ENCODE measurements at places on chromosomes 13 and 19.

GRCh38 chr19:57267291-57267690, 13.0 kb upstream of the ZNF460 start:
- no peak for DNase-seq

DNA sequence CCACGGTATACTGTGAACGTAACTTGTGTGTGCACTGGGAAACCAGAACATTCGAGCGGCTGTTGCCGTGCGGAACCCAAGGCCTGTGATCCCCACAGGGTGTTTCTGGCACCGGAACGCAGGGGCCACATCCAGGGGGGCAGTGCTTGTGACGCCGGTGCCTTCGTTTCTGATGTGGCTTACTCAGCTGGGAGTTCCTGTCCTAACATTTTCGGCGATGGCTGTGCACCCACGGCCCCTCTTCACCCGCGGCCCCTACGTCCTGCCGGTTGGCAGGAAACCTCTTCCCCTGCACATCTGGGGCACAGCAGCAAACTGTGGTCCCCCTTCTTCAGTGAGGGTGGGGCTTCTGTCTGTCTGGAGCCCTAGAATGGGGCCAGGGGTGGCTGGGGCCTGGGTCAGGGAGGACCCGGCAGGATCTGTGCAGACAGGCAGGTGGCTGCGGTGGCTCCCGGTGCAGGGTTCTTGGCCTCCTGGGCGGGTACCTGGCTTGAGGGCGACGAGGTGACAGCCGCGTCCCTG, 26.2 kb downstream of the CSNK1G2 start:
- DNase-seq = no peak

GRCh38 chr19:35845215-35846037, 6.9 kb downstream of the NPHS1 start:
- no peak for DNase-seq

- no peak for DNase-seq
Observed at GRCh38 chr19:3494559-3494958, 5.9 kb downstream of the DOHH start.

- no peak for DNase-seq
Observed at GRCh38 chr19:50326101-50326664, 3.0 kb downstream of the KCNC3 start.

DNA sequence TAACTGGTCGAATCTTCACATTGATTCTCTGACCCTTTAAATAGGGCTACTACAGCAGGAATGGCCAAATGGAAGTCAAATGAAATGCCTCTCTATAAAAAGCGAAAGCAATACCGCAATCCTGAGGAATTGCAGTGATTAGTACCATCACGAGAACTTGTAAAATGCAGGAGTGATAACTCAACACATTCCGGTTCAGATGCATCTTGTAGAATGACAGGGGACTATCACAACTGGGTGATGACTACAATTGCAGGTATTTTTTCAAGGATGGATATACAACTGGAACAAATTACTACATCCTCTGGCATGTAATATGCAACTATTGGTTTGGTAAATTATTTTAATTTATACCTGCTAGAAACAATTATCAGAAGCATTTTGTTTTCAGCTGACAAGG, 140.4 kb downstream of the PCDH20 start:
- DNase-seq = no peak

GRCh38 chr13:21445759-21446158, 13.3 kb downstream of the ZDHHC20 start:
- no peak for DNase-seq

- DNase-seq = no peak
Observed at GRCh38 chr19:54312436-54313377, at the start of gene LILRA5. Gene LILRA5, minus strand, starts transcription at chr19:54313166. Its CDS starts 147 bp downstream, at chr19:54313019.

DNA sequence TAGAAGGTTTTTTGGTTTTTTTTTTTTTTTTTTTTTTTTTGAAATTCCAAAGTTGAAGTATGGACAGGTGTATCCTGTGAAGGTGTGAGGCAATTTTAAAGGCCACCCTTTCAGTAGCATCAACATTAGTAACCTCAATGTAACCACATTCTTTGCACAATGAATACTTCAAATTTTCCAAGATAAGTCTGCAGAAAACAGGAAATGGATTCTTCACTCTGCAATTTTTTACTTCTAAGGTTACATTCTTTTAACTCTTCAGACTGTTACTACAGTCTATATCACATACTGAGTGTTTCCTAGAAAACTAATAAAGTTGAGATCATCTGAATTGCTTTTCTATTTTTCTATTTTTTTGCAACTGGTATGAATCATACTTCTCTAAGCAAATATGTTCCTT, 569.0 kb upstream of the GPC6 start:
- no peak for DNase-seq

- DNase-seq = no peak
Observed at GRCh38 chr19:33811736-33812387, 15.2 kb downstream of the KCTD15 start.

GRCh38 chr19:7856679-7857663, 17.2 kb downstream of the PRR36 start:
- no peak for DNase-seq

GRCh38 chr19:14031719-14032480, at the start of gene IL27RA:
Gene IL27RA, plus strand, starts transcription at chr19:14031762. Its CDS starts 111 bp downstream, at chr19:14031873.
- peak; percentile 81 for DNase-seq

DNA sequence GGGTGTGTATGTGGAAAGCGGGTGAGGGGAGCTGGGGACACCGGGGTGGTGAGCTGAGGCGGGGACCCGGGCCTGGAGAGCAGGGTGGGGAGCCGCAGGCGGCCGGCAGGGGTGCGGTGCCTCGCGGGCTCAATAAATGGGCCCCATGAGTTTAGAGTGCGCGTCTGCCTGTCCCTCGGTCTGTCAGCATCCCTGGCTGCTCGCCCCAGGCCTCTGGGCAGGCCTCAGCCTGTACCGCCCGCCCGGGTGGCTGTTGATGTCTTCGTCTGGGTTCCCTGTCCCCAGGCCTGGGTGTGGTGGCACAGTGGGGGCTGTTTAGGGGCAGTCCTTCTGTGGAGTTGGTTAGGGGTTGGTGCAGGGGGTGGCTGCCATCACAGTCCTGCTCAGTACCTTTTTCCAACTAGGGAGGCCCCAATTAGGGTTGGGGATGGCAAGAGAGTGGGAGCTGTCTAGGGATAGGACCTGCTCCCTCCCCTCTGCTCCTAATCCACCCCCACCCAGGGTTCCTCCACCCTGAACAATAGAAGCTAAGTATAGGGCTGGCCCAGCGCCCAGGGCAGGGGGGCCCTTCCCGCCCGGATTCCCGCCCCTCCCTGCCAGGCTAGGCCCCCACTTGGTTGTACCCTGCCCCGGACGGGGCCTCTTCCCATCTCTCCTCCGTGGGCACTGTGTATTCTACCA, 12.2 kb downstream of the CIC start:
- DNase-seq = no peak

GRCh38 chr19:48451624-48452023, 3.8 kb upstream of the KCNJ14 start:
- DNase-seq = no peak

DNA sequence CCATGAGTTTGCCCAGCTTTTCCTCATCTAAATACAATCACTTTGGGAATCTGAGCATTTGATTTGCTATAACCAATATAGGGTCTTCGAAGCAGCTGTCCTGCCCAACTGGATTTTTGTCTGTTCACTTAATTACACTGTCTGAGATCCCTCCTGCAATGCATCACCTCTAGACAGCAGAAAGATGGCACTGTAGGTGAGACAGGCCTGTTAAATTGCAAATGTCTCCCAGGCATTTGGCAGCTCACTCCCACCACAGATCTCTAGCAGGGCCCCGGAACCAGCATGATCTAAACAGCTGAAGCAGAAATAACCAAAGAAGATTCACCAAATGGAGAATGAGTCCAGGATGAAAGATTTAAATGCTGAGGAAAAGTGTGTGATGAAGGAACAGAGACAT, 41.9 kb upstream of the SERPINE3 start:
- no peak for DNase-seq
